ENCODE measurements at places on chromosomes 3 and 15. TPM values are rescaled to one million over a fixed set of nuclear protein-coding genes. Genes with fewer than 3 reads are reported as not detected.

GRCh38 chr3:196471551-196471950 is 32.0 kb downstream of the RNF168 start:
- DNase-seq, result no peak

DNA sequence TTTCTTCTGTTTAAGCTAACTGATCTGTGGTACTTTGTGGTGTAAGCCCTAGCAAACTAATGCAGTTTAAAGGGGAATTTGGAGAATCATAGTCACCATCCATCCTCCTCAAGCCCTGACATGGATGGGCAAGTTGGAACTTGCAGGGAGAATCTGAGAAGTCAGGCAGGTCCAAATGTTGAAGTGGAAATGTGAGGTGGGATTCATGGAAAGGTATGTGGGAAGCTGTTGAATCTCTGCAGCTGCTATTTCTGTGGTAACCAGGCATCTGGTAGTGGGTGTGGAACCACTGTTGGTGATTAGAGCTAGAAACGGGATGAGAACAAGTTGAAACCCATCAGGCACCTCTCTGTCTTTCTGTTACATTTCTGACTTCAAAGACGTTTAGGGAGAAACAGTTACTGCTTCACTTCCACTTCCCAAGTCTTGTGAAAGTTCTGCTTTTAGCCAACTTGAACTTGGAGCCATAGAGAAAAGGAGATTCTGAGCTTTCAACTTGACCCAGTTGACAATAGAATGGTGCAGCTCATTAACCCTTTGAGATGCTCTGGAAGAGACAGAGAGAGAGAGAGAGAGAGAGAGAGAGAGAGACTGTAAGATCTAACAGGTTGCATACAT is 38.1 kb upstream of the NMNAT3 start:
- DNase-seq, result no peak

Gene SCAANT1
- total RNA-seq, result not detected

Gene NANOGP8
- total RNA-seq, result not detected

GRCh38 chr3:179432451-179432850 is 18.8 kb downstream of the GNB4 start:
- no peak for DNase-seq

Gene P3H2
- total RNA-seq, result 3.1 TPM

Gene ATP2C1
- total RNA-seq, result 29.3 TPM

DNA sequence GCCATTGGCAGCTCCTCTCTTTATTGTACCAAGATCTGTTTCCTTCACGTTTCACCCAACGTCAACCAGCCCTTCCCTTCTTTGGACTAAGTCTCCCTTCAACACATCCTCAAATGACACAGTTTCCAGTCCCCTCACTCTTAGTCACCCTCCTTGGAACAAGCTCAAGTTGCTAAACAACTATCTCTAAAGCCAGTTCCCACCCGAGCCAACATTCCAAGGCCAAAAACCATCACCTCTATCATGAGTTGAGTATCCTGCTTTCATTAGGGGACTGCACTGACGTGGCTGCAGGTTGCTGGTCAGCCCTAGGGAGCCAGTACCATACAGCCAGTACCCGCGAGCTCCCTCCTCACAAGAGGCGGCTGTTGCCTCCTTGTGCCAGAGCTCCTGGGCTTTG is 73.8 kb downstream of the LIPC start:
- DNase-seq, result no peak

- DNase-seq, result no peak
Observed at GRCh38 chr3:28799084-28799483, 450.5 kb upstream of the AZI2 start.

DNA sequence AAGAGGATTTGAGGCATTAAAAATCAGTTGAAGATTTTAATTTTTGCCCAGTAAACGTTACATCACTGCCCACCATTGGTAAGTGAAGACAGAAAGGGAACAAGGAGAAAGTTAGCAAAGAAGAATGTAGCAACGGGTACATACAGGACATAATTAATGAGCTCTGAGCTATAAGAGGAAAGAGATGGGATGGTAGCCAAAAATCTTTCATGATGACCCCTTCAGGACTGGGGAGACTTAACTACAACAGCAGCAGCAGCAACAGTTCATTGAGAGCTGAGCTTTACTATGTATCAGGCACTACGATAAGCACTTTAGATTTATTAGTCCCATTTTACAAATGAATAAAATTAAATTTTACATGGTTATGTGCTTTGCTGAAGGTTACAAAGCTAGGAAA is 18.4 kb downstream of the EMC4 start:
- no peak for DNase-seq

- DNase-seq, result no peak
Observed at GRCh38 chr15:55859681-55860080, 116.7 kb upstream of the PRTG start.

GRCh38 chr3:99648101-99648500 is 9.7 kb downstream of the COL8A1 start:
- peak; percentile 88 for DNase-seq

Gene RAD51
- total RNA-seq, result 15.7 TPM

- peak; percentile 28 for DNase-seq
Observed at GRCh38 chr3:51539291-51539941, 897 bp downstream of the RAD54L2 start.

GRCh38 chr3:37243820-37244748 is 69.7 kb upstream of the LRRFIP2 start:
- DNase-seq, result peak; percentile 69

Gene VIPR1
- 60.4 TPM for total RNA-seq

Gene ITIH1
- total RNA-seq, result 0.08 TPM

DNA sequence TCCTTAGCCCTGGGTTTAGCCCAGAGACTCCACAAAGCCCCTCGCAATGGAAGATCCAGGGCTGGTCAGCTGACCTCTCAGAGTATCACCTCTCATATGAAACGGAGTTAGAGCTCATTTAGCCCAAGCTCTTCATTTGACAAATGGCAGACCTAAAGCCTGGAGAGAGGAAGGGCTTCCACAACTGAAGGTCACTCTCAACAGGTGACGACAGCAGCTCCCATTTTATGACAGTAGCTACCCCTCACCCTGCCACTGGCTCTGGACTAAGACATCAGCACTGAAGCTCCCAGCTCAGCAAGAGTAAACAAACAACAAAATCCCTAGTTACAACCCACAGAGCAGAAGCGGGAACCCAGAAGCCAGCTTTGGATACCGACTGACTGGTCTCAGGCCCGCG is 33.7 kb downstream of the TLE3 start:
- peak; percentile 35 for DNase-seq

GRCh38 chr3:71308836-71309235 is 274.7 kb downstream of the FOXP1 start:
- DNase-seq, result no peak

Gene ZNF770
- 10.1 TPM for total RNA-seq

GRCh38 chr3:100368441-100368840 is 32.4 kb downstream of the TOMM70 start:
- DNase-seq, result no peak

DNA sequence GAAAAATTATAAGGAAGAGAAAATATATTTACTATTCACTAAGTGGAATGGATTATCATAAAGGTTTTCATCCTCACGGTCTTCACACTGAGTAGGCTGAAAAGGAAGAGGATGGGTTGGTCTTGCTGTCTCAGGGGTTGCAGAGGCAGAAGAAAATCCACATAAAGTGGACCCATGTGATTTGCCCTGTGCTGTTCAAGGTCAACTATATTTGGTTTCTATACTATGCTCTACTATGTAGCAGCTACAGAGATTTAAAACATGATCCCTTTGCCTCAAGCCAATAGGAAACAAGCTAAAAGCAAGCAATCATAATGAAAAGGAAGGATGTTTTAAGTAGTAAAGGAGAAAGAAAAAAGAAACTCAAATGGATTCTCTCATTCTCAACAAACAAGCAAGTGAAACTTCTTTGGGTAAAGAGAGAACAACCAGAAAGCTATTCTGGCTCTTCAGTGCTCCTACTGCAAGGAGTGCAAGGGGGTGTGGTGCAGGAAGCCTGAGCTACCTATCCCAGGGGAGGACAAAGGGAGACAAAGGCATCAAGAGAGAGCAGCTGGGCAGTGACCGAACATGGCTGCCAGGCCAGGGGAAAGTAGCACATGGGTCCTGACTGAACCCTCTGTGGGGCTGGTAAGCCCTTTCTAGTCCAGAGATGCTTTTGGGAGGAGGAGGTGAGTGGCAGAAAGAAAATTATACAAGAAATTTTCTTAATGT is 35.9 kb downstream of the SFMBT1 start:
- DNase-seq, result no peak

- DNase-seq, result no peak
Observed at GRCh38 chr3:79085171-79085570, 682.6 kb downstream of the ROBO1 start.

- DNase-seq, result no peak
Observed at GRCh38 chr15:58545307-58546065, 113.7 kb downstream of the LIPC start.

GRCh38 chr3:79810581-79810980 is 42.8 kb upstream of the ROBO1 start:
- no peak for DNase-seq

GRCh38 chr3:10933021-10933420 is 59.5 kb upstream of the SLC6A1 start:
- no peak for DNase-seq

DNA sequence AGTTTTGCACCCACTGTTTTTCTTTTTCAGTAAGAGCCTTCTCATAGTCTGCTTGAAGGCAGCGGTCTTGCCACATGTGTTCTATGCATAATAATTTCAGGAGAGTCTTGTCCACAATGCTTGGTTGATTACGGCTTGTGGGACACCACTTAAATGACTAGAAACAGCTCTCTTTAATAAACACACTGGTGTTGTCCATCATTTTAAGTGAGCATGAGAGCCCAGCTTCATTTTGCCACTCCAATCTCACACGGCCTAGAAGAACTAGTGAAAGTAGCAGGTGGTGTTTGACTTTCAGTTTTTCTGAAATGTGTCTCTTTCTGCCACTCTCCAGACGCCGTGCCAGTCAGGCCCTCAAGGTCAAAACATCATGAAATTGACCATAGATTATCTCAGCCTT is 292.1 kb downstream of the LPP start:
- DNase-seq, result no peak

GRCh38 chr15:76199106-76200082 is 111.9 kb downstream of the ETFA start:
- DNase-seq, result no peak

Gene MUSTN1
- total RNA-seq, result not detected

DNA sequence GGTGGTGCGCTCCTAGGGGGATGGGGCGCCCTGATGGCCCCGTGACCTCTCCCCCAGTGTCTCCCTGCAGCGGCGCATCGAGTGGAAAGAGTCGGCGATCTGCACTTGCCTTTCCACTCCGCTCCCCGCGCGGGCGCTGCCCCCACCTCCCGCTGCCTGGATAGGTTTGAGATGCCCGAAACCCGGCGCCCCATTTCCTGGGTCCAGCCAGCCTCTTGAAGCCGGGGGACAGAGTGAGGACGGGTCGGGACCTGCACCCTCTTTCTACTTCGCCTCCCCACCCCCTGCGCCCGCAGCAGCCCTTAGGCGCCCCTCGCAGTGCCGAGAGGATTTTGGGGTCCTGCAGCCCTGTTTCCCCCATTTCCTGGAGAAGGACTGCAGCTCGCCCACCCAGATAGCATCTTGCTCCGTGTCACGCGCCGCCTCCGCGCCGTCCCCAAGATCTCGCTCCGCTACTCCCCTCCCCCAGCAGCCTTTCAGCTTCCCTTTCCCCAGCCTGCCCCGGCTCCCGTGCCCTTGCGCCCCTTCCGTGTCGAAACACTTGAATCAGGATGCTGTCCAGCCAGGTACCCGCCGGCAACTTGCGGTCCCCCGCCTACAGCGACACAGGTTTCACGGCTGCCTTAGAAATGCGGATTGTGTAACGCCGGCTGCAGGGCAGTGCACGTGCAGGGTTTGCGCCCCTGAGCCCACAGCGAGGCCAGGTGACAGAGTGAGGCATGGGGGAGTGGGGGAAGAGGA is 519 bp downstream of the ABHD6 start:
- peak; percentile 5 for DNase-seq

DNA sequence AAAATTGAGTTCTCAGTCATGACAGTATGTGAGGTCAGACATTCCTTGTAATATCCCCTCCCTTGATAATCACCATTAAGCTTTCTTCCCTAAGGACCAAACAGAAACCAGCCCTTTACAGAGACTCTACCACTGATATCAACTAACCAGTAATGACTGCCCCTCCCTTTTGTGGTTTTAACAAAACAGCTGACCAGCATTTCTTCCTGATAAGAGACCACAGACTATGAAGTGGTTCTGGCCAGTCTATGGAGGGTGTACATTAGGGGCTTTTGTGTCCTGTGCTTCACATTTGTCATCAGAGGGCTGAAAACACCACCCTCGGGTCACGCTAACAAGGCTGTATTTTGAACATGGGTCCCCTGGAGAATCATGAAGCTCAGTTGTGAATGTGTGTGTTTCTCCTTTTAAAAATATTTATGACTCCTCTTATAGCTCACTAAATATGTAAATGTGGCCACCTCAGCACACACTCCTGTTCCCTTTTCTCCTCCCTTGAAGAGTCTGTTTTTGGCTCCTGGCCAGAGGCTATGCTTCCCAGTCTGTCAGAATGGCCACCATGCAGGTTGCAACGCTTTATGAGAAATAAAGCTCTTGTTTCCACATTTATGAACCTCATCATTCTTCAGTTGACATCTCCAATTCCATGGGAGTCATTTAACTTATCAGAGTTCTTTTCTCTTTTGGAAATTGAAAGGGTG is 239.3 kb downstream of the CPNE4 start:
- DNase-seq, result no peak

- DNase-seq, result no peak
Observed at GRCh38 chr15:92968926-92969651, 69.0 kb downstream of the CHD2 start.

Gene COL6A6
- total RNA-seq, result not detected

Gene SLC12A1
- not detected for total RNA-seq

Gene GOLGA6L6
- total RNA-seq, result not detected

Gene PTX3
- not detected for total RNA-seq

- no peak for DNase-seq
Observed at GRCh38 chr3:46314517-46314916, 39.4 kb upstream of the CCR2 start.

DNA sequence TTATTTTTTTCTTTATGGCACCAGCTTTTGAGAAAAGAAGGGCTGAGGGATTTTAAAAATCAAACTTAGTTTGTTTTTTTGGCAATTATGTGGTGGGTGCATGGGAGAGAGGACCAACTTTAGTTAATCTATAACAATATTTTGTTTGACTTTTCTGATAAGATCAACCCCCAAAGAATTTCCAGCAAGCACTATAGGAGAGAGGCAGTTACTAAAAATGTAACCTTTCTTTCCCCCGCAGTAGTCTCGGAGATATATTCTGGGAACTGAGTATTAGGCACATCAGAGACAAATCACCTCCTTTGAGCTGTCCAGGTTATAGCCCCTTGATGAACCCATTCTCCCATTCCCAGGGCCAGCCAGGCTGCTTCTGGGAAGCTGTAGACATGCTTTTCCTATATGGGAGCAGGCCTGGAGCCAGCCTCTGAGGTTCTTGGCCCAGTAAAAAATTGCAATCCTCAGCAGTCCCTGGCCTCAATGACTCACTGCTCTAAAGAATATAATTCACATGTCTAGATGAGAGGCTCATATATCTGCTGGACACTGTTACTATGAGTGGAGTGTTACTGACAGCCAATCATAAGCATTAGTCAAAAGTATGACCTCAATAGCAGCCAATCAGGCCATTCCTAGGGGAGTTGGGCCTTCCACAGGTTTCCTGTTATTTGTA is 138.3 kb upstream of the AGBL1 start:
- DNase-seq, result peak; percentile 1

Data from HT-29 (cell line).